NCI-H2029 treated with DMSO at 0.1 percent for 48 hours (cell line): ENCODE measurements at places on chromosomes 11 and 22.
A peak's percentile ranks its signal among the peaks of the same experiment; 100 is the strongest.

DNA sequence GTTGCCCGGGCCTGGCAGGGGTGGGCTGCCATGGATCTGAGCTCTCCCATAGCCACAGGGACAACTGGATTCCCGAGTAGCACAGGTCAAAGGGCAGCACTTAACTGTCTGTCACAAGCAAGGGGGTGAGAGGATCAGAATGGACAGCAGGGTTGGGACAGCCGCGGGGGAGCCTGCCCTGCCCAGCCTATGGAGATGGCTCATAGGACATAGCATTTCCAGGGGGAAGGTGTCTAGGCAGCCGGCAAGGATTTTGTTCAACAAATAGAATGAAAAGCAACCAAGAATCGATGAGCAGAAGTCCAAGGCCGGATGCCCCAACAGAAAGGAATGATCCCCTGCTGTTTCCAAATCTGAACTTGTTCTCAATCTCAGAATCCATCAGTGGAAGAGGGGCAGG lies 92.9 kb downstream of the RPS6KA4 start:
- DNase-seq, result no peak

- DNase-seq, result no peak
These were observed 427.3 kb downstream of the TENM4 start for GRCh38 chr11:79013509-79013908.

- DNase-seq, result no peak
These were observed 1073.3 kb downstream of the TBC1D22A start for GRCh38 chr22:47835726-47836125.

DNA sequence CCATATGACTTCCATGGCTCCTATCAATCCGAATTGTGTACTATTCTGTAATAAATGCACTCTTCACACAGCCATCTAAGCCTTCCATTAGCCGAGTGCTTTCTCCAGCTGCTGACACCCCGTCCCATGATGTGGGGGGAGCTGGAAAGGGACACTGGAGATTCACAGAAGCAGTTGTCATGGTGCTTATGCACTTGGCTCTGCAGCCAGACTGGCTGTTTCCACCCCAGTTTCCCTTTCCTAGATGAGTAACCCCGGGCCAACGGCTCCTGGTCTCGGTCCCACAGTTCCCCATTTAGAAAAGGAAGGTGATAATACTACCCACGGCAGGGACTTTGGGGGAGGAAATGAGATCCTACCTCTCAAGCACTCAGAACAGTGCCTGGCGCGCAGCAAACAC lies 244.9 kb upstream of the SYN3 start:
- no peak for DNase-seq

GRCh38 chr22:48953103-48953720 lies 874.5 kb downstream of the BRD1 start:
- no peak for DNase-seq

DNA sequence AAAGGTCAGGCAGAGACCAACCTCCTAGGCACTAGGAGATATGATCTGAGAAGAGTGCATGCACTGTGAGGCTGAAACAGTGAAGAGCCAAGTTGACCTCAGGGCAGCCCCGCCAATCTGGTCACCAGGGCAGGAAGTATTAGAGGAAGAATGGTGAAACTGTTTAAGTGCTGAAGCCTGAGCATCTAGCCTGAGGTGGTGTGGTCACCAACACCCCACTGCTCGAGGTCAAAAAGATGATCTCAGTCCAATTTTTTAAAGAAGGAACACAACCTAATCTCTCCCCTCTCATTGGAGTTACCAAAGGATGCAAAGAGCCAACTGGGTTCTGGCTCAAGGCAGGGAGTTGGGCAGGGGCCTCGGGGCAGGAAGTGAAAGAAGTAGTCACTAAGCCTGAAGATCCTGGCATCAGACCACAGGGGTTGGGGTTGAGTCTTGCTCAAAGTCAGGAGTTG lies 4.0 kb downstream of the APBB1 start:
- DNase-seq, result no peak

DNA sequence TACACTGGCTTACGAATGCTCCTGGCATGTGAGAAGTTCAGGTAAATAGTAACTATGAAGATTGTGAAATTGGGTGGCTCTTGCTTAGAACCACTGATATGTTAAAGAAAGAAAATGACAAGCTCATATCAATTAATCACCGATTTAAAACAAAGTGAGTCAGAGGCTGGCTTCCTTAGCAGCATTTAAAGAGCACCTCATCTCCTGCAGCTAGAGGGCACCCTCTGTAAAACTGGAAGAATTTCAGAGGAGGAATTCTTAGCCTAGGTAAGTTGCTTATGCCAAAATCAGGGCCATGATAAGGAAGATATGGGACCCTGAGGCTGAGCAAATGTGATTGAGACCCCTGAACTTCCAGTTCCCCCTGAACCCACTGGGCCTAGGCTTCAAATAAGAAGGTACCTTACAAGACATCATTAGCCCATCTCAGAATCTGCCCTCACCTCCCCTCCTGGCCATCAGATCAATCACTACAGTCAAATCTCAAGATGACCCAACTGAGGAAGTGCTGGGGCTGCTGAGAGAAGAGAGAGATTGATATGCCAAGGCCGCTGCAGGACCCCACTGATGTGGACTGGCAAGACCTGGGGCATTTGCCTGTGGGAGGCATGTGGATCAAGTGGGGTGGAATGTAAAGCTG lies 8.6 kb upstream of the CD3E start:
- DNase-seq, result no peak

- no peak for DNase-seq
These were observed 225.8 kb upstream of the KIRREL3 start for GRCh38 chr11:127226380-127226779.

DNA sequence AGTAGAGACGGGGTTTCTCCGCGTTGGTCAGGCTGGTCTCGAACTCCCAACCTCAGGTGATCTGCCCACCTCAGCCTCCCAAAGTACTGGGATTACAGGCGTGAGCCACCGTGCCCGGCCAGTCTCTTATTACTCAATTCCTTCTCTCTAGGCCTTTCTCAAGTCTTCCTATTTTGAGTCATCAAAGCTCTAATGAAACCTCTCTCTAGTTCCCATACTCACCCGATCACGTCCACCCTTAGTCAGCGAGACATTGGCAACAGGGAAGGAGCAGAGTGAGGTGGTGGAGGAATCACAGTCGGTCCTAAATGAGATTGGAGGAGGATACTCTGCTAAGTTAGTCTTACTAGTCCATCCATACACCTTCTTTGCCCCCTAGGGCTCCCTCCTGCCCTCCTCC lies 5.0 kb downstream of the BSCL2 start:
- DNase-seq, result no peak

DNA sequence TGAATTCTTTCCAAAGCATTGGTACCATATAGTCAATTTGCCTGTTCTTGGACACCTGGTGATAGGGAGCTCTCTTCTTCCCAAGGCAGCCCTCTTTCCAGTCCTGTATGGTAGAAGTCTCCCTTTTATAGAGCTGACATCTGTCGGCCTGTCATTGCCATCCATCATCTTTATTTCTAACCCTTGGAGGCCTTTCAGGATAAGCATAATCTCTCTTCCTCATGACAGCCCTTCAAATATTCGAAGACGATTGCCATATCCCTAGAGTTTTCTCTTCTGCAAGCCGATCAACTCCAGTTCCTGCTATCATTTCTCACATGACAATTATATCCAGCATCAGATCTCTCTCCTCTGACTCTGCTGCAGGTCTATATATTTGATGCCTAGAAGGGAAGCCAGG lies 32.7 kb upstream of the SYN3 start:
- no peak for DNase-seq

GRCh38 chr11:9397746-9398680 lies 13.6 kb downstream of the IPO7 start:
- DNase-seq, result no peak

GRCh38 chr11:100663583-100663982 lies 23.5 kb upstream of the ARHGAP42 start:
- no peak for DNase-seq

- DNase-seq, result no peak
These were observed 138.8 kb upstream of the ZBED5 start for GRCh38 chr11:10996678-10997077.

DNA sequence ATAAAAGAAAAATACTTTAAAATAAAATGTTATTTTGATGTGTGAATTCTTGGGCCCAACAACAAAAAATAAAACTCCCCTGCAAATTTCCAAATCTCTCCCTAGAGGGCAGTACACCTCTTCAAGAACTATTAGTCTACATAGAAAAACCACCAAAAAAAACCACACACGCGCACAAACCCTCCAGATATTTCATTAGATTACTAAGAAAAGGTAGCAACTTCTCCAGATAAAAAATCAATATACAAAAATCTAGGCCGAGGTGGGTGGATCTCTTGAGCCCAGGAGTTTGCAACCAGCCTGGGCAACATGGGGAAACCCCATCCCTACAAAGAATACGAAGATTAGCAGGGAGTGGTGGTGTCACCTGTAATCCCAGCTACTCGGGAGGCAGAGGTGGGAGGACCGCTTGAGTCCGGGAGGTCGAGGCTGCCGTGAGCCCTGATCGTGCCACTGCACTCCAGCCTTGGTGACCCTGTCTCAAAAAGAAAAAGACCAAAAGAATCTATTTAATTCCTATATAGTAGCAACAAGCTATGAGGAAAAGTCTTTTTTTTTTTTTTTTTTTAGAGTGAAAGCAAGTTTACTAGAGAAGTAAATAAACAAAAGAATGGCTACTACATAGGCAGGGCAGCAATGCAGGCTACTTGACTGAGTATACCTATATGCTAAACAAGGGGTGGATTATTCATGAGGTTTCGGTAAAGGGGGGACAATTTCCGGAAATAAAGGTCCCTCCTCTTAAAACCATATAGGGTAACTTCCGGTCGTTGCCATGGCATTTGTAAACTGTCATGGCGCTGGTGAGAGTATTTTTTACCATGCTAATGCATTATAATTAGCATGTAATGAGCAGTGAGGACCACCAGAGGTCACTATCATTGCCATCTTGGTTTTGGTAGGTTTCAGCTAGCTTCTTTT lies 13.1 kb downstream of the B3GNT6 start:
- peak; percentile 85 for DNase-seq

DNA sequence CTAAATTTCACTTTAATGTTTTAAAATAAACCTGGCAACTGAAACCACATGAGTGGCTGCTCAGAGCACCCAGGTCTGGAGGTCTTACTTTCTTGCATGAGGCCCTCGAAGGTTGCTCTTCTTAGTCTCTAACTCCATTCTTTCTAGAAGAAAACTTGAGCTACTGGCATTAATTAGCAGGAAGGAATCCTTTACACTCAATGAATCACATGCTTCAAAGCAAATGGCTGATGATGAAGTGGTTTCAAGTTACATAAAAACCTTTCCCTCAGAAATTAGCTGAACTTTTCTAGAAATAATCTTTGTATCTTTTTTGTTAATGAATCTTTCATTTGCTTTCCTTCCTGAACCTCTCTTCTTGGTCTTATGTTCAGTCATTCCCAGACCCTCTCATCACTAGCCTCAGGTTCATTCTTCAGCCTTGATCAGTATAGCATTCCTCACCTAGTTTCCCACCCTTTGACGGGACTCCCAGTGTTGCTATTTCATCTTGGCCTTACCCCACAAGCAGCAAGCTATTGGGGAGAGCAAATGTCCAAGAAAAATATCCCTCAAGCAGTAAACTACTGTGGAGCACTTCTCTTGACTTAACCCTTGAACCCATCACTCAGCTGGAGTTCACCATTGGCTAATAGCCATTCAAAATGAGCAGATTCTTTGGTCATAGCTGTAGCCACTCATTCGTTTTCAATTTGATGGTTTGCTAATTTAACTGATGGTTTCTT lies 75.1 kb downstream of the INSC start:
- DNase-seq, result no peak

- no peak for DNase-seq
These were observed 5.4 kb downstream of the OR8B12 start for GRCh38 chr11:124538019-124538418.

- DNase-seq, result no peak
These were observed 42.8 kb downstream of the MED15 start for GRCh38 chr22:20550057-20550817.

GRCh38 chr22:46349681-46350080 lies 14.2 kb downstream of the TRMU start:
- DNase-seq, result no peak

DNA sequence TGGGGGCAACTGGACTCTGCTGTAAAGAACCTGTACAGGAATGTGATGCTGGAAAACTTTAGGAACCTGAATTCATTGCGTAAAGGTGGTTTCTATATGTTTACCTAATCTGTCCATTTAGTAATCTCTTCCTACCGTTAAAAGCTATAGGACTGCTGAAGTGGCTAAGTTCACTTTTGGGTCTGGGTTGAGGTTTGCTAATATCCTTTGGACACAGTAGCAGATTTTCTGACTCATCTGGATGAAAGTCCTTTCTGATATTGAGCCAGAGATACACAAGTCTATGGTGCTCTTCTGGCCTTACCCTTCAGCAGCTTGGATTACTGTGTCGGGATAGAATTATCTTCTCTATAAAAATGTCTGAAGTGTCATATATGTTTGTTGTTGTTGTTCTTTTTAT lies 16.9 kb downstream of the ZNF215 start:
- no peak for DNase-seq

- no peak for DNase-seq
These were observed 239.3 kb downstream of the GRIK4 start for GRCh38 chr11:120750647-120751549.

DNA sequence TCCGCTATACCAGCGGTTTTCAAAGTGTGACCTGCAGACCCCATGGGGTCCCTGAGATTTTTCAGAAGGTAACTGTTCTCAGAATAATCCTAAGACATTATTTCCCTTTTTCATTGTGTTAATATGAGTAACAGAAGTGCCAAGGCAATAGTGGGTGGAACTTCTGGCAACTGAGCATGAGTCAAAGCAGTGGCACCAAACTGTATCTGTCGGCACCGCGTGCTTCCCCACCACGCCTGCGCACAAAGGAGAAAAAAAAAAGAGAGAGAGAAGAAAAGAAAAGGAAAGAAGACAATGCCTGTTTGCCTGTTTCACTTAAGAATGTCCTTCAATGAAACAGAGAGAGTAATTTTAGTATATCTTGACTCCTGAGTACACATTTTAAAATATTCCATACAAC lies 679.9 kb downstream of the OPCML start:
- DNase-seq, result no peak

- DNase-seq, result no peak
These were observed 14.6 kb downstream of the GTPBP1 start for GRCh38 chr22:38720350-38720749.

GRCh38 chr11:69227271-69227670 lies 66.7 kb upstream of the MYEOV start:
- DNase-seq, result no peak

DNA sequence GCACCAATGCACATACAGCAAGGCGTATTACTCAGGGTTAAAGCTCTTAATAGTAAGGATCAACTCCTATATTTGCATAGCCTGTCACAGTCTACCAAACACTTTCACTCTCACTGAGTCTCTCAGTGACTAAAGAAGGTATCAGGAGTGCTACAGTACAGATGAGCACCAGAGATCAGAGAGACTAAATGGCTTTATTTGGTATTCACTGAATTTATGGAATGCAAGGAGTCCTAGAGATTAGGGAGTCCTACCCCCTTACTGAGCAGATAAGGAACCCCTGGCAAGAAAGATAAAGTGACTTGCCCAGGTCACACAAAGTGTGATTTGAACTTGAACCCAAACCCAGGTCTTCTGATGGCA lies 396.4 kb upstream of the CCDC90B start:
- DNase-seq, result no peak

- DNase-seq, result peak; percentile 61
These were observed 32.1 kb upstream of the SOX10 start for GRCh38 chr22:38016182-38017151.

GRCh38 chr22:45324311-45324711 lies 14.6 kb downstream of the FAM118A start:
- DNase-seq, result no peak

GRCh38 chr22:35443790-35444684 lies 44.1 kb downstream of the MCM5 start:
- no peak for DNase-seq

GRCh38 chr11:44983786-44984185 lies 33.1 kb upstream of the TP53I11 start:
- no peak for DNase-seq

- DNase-seq, result no peak
These were observed 282 bp downstream of the MPPED2 start for GRCh38 chr11:30585892-30586250.
